GM04504 (cell line): ENCODE measurements at places on chromosomes 6 and 20.

- no peak for DNase-seq
Observed at GRCh38 chr6:221531-222349, 70.5 kb upstream of the DUSP22 start.

GRCh38 chr6:14371530-14371929, 254.0 kb downstream of the CD83 start:
- DNase-seq = no peak

DNA sequence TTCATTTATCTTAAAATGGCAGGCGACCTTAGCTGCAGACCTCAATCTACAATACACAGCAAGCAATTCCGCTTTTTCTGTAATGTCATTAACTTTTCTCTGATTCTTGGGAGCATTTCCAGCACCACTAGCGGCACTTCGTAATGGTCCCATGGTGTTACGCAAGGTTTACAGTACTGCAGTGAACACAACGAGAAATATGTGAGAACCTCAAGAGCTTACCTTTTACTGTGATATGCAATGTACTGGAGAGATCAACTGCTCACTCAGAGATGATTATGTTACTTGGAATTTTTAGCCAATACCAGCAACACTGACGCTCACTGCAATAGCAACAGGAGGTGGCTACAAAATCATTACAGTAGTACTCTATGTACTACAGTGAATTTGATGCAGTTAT, 2.8 kb upstream of the CEP43 start:
- DNase-seq = no peak

DNA sequence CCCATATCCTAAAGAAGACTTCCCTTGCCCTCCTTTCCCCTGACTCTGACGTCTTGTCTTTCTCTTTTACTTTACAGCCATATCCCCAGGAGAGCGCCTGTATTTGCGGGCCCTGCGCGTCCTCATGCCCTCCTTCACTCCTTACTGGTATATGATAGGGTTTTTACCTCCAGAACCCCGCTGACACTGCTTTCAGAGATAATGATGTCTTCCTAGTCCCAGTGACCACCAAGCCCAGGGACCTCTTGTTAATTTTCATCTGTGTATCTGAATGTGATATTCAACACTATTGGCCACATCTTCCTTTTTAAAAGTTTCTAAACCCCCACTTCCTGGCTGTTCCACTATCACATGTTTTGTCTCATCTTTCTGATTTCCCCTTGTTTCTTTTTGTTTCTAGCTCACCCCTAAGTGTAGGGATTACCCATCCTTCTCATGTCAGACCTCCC, 102.0 kb downstream of the HIVEP1 start:
- no peak for DNase-seq

DNA sequence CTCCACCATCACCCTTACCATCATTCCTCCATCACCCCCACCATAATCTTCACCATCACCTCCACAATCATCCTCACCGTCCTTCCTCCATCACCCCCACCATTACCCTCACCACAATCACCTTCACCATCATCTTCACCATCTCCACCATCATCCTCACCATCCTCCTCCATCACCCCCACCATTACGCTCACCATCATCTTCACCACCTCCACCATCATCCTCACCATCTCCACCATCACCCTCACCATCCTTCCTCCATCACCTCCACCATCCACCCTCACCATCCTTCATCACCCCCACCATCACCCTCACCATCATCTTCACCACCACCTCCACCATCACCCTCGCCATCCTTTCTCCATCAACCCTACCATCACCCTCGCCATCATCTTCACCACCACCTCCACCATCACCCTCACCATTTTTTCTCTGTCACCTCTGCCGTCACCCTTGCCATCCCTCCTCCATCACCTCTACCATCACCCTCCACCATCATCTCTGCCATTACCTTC, 33.1 kb upstream of the MPC1 start:
- DNase-seq = no peak
